ENCODE measurements at places on chromosomes 7 and 10.

DNA sequence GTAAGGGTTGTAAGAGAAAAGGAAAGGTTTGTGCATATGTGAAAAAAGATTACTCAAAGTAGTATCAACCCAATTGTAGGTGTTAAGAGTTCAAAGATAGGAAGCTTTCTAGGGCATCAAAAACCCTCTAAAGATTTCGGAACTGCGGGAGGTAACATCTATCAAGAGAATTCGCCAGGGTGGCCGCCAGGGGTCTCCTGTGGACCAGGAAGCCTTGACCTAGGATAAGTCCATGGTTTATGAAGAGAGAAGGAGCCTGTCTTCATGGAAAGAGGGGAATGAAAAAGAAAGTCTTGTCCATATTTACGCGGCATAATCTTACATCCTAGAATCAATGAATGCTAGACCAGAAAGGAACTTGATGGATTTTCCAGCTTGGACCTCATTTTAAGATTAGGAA, 140.7 kb upstream of the CALCR start:
- DNase-seq = no peak

- DNase-seq = no peak
Measured at GRCh38 chr10:31321396-31321941, 2.5 kb downstream of the ZEB1 start.

- no peak for DNase-seq
Measured at GRCh38 chr7:121038717-121039509, 50.4 kb downstream of the CPED1 start.

DNA sequence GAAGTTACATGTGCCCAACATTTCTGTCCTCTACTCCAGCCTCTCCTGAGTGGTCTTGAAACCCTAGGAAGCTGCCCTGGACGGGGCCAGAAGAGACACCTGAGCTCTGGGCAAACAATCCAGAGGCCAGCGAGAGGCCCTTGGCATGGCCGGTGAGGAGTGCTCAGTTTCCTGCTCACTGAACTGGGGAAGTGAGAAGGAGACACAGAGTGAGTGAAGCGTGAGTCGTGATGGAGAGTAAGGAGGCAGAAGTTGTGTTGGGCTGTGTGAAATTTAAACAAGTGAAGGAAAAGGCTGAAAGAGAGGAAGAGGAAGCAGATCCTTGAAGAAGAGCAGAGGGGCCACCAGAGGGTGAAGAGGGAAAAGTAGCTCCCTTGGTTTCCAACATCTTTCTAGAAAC, 73.2 kb downstream of the WNT2 start:
- no peak for DNase-seq

DNA sequence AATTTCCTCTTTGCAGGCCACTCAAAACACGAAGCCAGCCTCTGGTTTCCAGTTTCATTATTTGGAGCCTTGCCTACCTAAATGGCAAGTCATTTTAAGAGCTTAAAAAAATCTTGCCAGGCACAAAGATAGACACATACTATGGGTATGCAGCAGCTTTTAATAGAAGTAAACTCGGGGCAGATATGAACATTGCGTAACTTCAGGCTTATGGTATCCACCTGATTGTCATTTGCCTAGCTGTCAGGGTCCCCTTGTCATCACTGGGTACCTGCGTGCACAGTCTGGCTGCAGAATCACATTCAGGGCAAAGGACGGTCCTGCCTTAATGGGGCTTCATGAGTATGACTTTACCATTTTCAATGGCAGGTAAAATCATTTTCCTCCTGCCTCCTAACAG, 466.1 kb upstream of the NRP1 start:
- no peak for DNase-seq

- no peak for DNase-seq
Measured at GRCh38 chr10:71770789-71771188, 2.5 kb downstream of the VSIR start.

DNA sequence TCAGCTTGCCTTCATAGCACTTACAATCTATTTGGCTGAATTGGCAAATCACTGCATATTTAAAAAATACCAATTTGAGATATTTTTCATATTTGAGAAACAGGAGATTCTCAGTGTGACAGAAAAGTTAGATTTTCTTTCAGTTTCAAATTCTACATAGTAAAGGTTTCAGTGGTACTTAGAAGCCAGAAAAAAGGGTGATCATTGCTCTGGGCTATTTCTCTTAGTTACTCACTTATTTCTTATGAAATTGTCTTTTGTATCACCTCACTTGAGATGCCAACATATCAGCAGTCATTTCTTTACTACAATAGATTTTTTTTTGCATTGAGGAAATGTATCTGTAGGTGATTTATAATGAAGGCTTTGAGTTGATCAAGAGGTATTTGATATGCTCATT, 478.2 kb downstream of the GATA3 start:
- no peak for DNase-seq

DNA sequence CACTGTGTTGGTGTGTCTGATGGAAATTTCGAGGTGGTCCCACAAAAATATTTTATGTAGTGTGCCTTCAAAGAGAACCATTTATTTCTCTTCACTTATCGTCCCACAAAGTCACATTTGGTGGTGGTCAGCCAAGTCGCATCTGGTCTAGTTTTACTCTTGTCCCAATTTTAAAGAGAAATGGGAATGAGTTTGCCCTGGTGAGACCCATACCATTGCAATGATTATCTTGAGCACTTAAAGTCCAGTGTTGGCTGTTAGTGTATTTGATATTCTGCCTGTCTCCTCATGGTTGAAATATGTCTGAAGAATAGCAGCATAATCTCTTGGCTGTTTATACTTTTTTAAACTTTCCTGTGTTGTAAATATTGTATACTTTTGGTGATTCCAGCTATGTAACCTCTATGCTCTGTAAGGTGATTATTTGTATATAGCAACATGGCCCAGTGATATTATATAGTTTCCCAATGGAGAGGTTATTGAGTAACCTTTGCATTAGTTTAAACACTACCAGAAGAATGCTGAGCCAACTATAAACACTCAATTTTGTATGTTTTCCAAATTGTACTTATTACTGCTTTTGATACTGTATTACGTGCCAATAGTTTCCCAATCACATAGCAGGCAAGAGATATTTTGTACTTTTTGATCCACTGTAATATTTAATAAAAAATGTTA, 172.2 kb downstream of the RTKN2 start:
- DNase-seq = no peak

DNA sequence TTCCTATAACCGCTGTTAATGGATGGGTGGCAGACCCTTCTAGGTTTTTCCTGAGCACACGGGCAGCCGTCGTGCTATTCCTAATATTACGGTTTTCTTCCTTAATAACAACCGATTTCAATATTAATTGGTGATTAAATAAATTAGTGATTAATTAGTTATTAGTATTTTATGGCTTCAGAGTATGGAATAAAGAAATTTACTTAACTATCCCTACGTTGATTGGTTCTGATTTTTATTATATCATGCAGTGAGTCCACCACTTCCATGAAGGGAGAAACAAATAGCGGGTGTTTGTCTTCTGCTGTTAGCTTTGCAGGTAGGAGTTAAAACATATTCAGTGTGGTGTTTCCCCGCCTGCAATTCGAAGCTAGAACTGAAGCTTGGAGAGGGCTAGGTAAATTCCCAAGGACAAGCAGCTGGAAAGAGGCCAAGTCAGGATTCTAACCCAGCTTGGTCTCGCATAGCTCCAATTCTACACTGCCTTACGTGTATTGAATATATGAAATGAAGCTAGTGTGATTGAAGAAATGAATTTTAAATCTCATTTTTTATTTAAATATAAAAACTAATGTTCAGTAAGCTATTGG, 928 bp upstream of the CSTF2T start:
- no peak for DNase-seq

DNA sequence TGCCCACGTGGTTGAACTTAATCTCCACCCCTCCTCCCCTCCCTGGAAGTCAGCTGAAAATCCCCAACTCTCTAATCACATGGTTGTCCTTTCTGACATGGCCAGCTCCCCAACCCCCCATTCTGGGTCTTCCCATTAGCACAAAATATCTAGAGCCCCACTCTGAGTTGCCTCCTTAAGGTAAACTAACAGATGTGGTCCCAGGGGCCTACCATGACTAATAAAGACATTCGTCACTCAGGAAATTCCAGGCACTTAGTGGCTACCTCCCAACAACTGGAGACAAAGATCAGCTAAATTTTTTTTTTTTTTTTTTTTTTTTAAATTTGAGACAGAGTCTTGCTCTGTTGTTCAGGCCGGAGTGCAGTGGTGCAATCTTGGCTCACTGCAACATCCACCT, 21.1 kb downstream of the CCDC126 start:
- no peak for DNase-seq

DNA sequence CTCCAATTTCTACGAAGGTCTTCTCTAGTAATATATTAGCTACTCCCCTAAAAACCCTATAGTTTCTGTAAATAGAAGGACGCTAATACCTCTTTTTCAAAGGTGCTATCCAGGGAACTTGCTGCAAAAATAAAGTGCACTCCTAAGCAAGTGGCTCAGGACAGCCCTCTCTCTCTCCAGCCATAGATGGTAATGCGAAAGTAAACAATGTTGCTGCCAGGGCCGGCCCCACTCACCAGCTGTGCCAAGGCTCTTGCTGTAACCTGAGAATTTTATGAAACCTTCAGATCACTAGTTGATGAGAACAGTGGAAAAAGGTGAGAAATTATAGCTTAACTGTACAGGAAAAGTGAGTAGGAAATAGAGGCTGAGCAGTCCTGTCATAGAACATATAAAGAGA, 10.9 kb upstream of the TAS2R39 start:
- DNase-seq = no peak

- DNase-seq = no peak
Measured at GRCh38 chr7:138070908-138071307, 5.4 kb upstream of the AKR1D1 start.

- no peak for DNase-seq
Measured at GRCh38 chr10:51369903-51370302, 295.6 kb downstream of the PRKG1 start.

DNA sequence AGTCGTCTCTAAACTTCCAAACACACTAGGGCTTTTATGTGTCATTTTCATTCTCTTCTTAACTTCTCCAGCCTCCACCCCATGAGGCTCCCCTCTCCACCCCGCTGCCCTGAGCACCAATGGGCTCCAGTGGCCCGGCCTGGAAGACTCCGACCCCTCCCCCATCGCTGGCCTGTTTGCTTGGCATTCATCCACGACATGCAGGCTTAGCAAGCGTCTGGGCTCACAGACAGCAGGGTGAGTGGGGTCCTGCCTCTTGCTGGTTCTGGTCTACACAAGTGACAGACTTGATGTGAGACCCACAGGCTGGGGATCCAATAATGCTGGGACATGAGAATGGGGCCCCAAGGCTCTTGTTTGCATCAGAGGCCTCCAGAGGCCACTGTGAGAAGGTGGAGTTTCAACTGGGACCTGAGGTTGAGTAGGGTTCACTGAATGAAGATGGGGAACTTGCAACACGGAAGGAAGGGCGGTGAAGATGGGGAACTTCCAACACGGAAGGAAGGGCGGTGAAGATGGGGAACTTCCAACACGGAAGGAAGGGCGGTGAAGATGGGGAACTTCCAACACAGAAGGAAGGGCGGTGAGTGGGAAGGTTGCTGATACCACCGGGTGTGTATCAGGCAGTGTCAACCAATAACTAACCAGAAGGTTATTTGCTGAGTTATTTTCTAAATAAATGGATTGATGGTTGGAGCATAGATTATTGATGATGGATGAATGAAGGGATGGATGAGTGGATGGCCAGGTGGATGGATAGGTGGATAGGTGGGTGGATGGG, 14.0 kb downstream of the KNDC1 start:
- no peak for DNase-seq
